ENCODE measurements at places on chromosomes 12 and 14.

- DNase-seq = no peak
These were observed 80.9 kb upstream of the TSPAN11 start for GRCh38 chr12:30845676-30846075.

- DNase-seq = no peak
These were observed 152.0 kb downstream of the NDUFA12 start for GRCh38 chr12:94851396-94852028.

GRCh38 chr14:90179357-90179756 is 77.0 kb upstream of the PSMC1 start:
- no peak for DNase-seq

DNA sequence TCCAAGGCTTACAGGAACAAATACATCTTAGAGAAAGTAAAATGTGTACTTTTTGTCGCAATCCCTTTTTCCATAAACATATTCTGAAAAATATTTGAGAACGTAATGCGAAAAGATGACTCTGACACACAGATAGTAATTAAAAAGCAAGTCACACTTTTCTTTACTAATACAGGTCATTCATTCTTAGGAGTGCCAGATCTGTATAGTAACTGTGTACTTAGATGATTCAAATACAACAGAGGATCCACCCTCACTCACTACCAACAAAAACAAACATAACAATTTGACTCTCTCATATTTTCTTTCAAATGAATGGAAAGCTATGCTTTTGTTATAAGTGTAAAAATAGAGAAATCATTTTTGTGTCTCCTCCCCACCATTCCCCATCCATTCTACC is 795.4 kb downstream of the SLC6A15 start:
- DNase-seq = no peak

DNA sequence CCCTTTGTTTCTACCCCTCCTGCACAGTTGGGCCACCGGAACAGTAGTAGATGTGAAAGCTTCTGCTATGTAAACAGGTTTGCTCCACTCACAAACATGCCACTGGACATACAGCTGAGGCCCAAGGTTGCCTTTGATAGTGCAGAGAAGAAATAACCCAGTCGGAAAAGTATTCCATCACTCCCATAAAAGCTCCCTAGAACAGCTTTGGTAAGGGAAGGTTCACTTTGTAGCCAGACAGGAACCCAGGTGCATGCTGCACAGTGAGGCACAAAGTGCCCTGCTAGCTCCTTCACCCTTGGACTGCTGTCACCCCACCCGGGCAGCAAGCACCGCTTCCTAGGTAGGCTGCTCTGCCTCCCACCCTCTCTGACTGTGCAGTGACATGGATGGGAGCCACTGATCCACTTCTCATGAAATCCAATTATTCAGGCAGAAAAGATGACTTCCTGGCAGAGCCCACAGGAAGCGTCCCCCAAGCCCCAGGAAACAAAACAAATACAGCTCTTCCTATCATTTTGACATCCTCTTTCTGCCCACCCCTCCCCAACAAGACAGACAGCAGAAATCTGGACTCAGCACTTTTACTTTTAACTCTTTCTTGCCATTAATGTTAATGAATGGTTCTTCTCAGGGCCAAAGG is 100.2 kb downstream of the SRGAP1 start:
- no peak for DNase-seq

DNA sequence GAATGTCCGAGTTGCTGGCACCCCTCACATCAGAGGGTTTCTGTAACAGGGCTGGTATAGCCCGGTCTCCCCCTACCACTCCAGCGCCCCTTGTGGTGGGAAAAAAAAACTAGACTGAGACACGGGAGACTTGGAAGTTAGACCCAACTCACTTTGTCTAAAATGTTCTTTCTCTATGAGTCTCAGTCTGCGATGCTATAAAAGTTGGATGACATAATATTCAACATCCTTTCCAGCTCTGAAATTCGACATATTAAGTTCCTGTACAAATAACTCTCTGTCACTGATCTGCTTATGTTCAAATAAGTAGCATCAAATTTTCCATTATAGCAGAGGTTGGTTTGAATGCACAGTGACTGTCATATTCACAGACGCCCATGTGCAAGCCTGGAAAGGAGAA is 25.7 kb upstream of the TC2N start:
- no peak for DNase-seq

GRCh38 chr14:69693145-69693544 is 73.8 kb upstream of the SRSF5 start:
- DNase-seq = peak; percentile 28

DNA sequence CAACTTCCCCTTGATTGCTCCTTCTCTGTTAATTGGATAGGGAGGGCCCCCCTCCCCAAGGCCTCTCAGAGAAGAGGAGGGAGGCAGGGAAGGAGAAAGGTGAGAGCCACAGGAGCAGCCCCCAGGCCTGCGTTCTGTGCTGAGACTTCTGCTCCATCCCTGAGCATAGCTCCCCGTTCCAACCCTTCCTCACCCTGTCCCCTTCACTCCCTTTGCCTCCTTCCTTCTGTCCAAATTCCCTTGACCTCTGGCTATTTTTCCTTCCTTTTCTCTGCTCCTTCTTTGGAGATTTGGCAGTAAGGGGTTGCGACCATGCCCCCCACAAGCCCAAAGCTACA is 788 bp upstream of the ASIC1 start:
- no peak for DNase-seq

- DNase-seq = peak; percentile 84
These were observed 347 bp downstream of the SYNDIG1L start for GRCh38 chr14:74425525-74426201.

GRCh38 chr14:59964251-59965007 is 44.5 kb downstream of the LRRC9 start:
- no peak for DNase-seq

GRCh38 chr12:62361048-62361447 is 100.8 kb downstream of the USP15 start:
- no peak for DNase-seq

GRCh38 chr14:53953002-53953827 is 3.4 kb downstream of the BMP4 start:
- DNase-seq = peak; percentile 78

- DNase-seq = peak; percentile 92
These were observed at the start of gene NUDT14 for GRCh38 chr14:105180592-105181548. Gene NUDT14 (minus strand): TSS chr14:105181312. CDS start chr14:105181209, 103 bp downstream.

DNA sequence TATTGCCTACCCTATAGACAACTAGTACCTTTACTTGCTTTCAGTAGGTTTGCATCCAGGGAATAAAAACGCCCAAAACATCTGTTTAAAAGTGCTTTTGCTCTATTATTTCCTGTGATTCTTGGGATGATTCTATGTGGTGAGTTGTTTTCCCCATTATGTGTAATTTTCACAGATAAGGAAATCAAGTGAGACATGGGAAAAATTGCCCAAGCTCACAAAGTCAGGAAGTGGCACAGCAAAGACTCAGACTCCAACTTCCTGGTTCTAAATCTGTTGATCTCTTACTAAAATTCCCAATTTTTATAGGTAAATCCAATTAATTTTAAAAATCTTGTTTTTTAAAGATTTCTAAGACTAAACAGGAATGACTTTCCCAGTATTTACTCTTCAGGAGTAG is 39.0 kb downstream of the NID2 start:
- no peak for DNase-seq

GRCh38 chr12:83527810-83528209 is 841.1 kb downstream of the TMTC2 start:
- DNase-seq = no peak

All from pancreas (tissue), 10 donors.